T-cell (primary cell): ENCODE measurements at places on chromosomes 7 and 10. TPM values are rescaled to one million over a fixed set of nuclear protein-coding genes. Genes with fewer than 3 reads are reported as not detected.

- H3K27me3 ChIP-seq: no peaks in the 10 kb centered on the region
- no peak overlapping the region for H3K27ac ChIP-seq
- no peak for DNase-seq
- H3K4me3 ChIP-seq: no peak overlapping the region
- no peaks in the 10 kb centered on the region for H3K4me1 ChIP-seq
- H3K36me3 ChIP-seq: no peaks in the 10 kb centered on the region
Observed at GRCh38 chr10:86064931-86065662, 301.5 kb downstream of the GRID1 start.

DNA sequence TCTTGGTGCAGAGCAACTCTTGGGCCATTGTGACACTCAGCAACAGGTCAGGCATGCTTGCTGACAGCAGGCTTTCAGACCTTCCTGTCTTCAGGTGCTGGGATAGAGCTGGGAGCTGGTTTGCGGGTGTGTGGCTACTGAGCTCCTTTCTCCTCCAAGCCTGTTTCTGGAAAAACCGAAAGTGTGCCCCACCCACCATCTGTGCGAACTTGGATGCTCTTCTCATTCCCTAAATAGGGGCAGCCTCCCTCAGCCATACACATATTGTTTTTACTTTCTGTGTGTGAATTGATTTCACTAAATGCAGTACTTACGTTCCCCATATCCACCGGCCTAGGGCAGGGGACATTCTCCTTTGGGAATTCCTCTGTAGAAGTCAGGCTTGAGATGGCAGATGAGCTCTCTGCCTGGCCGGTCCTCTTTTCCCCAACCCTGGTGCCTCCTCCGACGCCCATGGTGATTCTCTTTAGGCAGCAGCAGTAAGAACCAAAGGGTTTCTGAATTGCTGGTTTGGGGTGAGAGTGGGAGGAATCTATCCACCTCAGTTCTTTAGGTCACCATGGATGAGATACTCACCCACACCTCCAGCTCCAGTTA, 6.3 kb upstream of the NEUROG3 start:
- H3K4me1 ChIP-seq: no peaks in the 10 kb centered on the region
- H3K27me3 ChIP-seq: peaks cover 60% of the 10 kb centered on the region
- DNase-seq: no peak
- no peak overlapping the region for H3K4me3 ChIP-seq
- H3K36me3 ChIP-seq: no peaks in the 10 kb centered on the region

GRCh38 chr7:2566348-2566889, 7.6 kb downstream of the IQCE start:
- H3K36me3 ChIP-seq: no peaks in the 10 kb centered on the region
- H3K27ac ChIP-seq: no peak overlapping the region
- peaks cover 9% of the 10 kb centered on the region for H3K4me1 ChIP-seq
- no peak for DNase-seq
- H3K27me3 ChIP-seq: no peaks in the 10 kb centered on the region

GRCh38 chr10:19872504-19873271, 56.5 kb downstream of the PLXDC2 start:
- H3K27me3 ChIP-seq: no peaks in the 10 kb centered on the region
- no peaks in the 10 kb centered on the region for H3K36me3 ChIP-seq
- no peak overlapping the region for H3K4me3 ChIP-seq

DNA sequence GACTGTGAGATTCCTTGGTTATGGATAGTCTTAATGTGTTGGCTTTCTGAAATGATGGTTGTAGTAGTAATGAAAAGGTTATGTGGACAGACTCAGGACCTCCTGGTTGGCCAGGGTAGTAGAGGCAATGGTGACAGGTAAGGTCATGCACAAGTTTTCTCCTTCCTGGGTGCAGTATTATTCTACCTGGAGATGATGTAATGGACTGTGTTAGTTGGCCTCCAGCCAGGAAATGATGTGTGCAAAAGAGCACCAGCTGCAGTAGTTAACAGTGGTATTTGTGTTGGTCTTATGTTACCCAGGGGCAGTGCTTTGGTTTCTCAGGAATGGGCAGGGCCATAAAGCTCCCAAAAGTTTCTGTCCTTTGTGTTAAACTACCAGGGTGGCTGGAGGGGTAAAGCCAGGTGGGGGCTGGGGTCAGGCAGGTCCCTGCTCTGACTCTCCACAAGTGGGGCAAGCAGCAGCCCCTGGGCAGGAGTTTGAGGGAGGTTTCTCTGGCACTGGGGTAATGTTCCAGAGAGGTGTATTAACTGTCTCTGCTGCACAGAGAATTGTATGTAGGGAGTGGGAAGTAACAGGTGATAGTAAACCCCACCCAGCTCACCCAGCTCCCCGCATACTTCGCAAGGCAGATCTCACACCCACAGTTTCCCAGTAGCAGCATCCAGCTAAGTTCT, 36.3 kb downstream of the GPR22 start:
- peaks cover 6% of the 10 kb centered on the region for H3K36me3 ChIP-seq
- no peak overlapping the region for H3K27ac ChIP-seq
- no peak overlapping the region for H3K4me3 ChIP-seq
- peaks cover 7% of the 10 kb centered on the region for H3K4me1 ChIP-seq
- H3K27me3 ChIP-seq: no peaks in the 10 kb centered on the region
- no peak for DNase-seq

DNA sequence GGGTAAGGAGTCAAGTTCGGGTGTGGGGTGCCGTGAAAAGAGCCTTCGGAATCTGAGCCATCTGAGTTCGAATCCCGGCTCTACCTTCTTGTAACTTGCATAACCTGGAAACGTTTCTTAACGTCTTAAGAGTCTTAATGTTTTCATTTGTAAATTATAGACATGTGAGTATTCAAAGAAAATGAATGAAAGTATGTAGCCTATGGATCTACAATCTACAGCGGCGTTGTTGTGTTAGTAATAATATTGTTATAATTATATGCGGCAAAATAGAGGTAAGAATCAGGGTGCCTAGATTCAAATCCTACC, 559 bp downstream of the VTI1A start:
- H3K4me1 ChIP-seq: peaks cover 13% of the 10 kb centered on the region
- H3K27ac ChIP-seq: peak overlapping the region; percentile 86
- no peak for DNase-seq

DNA sequence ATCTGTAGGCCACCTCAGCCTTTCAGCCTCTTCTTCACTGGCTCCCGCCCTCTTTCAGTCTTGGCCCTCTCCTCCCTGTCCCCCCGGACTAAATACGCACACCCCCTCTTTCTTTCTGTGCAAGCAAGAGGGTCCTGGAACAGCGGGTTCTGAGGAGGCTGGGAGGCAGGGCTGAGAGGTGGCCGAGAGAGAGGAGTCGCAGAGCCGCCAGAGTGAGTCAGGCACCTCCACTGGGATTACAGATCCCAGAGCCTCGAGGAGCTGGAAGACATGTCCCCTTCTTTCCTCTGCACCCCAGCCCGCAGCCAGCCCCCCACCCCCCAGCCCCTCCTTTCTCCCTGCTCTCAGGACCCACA, 182 bp downstream of the CCDC136 start:
- H3K27me3 ChIP-seq: no peaks in the 10 kb centered on the region
- H3K36me3 ChIP-seq: no peaks in the 10 kb centered on the region
- H3K27ac ChIP-seq: no peak overlapping the region
- no peak for DNase-seq
- no peaks in the 10 kb centered on the region for H3K4me1 ChIP-seq

- no peaks in the 10 kb centered on the region for H3K36me3 ChIP-seq
- H3K4me3 ChIP-seq: no peak overlapping the region
- H3K27me3 ChIP-seq: no peaks in the 10 kb centered on the region
- DNase-seq: no peak
Observed at GRCh38 chr10:24720096-24720495, 3.6 kb downstream of the ARHGAP21 start.

DNA sequence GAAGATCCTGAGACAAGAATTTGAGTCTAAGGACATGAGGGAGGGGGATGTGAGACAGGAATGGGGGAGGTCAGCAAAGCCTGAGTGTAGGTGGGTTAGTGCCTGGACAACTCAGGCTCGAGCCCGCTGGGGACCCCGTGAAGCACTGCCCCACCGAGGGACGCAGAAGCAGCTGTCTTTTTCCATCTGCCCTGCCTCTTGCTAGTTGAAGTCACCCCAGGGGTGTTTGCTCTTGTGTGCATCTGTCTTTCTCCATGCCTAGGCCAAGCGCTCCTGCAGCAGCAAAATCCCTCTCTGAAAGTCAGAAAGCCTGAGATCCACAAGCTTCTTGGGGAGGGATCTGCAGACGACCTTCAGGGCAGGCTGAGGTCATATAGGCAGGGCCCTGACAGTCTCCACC, 79.0 kb upstream of the CELF2 start:
- H3K4me1 ChIP-seq: no peaks in the 10 kb centered on the region
- no peaks in the 10 kb centered on the region for H3K27me3 ChIP-seq
- H3K27ac ChIP-seq: no peak overlapping the region

DNA sequence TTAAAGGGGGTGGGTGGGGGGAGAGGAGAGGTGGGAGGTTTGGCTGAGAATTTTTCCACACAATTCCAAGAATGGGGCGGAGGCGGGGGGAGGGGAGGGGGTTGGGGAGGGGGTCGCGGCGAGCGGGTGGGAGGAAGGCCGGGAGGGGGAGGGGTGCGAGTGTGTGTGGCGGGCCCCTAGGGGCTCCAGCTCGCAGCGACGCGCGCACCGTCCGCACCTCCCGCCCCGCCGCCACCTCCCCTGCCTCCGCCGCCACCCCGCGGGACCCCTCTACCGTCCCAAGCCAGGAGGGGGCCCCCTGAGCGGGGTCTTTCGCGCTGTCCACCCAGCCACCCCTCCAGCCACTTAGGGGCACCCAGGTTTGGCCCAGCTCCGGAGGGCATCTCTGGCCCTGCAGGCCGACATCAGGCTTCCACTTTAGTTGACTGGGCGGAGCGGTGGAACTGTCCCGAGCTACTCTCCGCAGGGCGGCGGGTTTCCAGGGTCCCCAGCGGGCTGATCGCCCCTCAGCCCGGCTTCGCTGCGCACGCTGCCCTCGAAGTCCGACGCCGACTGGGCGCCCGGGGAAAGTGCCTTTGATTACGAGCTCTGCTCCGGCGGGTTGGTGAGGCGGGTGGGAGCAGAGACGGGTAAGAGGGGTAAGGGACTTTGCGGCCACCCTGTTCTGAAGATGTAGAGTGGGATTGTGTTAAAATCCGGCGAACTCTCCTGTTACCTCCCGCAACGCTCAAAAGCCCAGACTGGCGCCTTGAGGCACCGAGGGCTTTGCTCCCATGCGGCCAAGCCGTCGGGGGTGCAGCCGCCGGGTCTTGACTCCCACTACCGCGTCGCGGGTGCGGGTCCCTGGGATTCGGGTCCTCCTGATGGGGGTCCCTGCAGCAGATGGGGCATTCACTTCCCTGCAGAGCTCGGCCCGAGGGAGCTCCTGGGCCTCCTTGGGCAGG, 1.8 kb upstream of the VAX1 start:
- no peaks in the 10 kb centered on the region for H3K36me3 ChIP-seq
- no peak overlapping the region for H3K27ac ChIP-seq
- no peak for DNase-seq

GRCh38 chr7:26348234-26348851, 56.7 kb downstream of the SNX10 start:
- H3K36me3 ChIP-seq: peaks cover 9% of the 10 kb centered on the region
- DNase-seq: no peak
- H3K27me3 ChIP-seq: no peaks in the 10 kb centered on the region
- no peak overlapping the region for H3K27ac ChIP-seq

DNA sequence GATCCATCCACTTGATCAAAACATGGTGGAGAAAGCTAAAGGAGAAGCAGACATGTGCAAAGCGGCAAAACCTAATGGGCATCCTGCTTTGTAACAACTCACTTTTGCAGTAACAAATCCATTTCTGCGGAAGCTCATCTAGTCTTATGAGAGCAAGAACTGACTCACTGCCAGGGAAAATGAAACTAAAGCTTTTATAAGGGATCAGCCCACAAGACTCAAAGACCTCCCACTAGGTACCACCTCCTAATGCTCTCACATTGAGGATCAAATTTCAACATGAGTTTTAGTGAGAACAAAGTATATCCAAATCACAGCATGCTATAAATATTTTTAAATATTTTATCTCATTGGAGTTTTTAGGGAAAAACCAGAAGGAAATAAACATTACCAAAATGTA, 120.1 kb upstream of the GNAI1 start:
- H3K4me1 ChIP-seq: no peaks in the 10 kb centered on the region
- no peaks in the 10 kb centered on the region for H3K27me3 ChIP-seq
- no peak for DNase-seq
- H3K27ac ChIP-seq: no peak overlapping the region

GRCh38 chr7:134535272-134535918, 8.0 kb downstream of the AKR1B10 start:
- H3K4me1 ChIP-seq: no peaks in the 10 kb centered on the region
- no peak overlapping the region for H3K4me3 ChIP-seq
- H3K27ac ChIP-seq: no peak overlapping the region

- no peak overlapping the region for H3K27ac ChIP-seq
- H3K4me3 ChIP-seq: no peak overlapping the region
- H3K36me3 ChIP-seq: no peaks in the 10 kb centered on the region
Observed at GRCh38 chr10:74828946-74829345, 2.5 kb downstream of the KAT6B start.

DNA sequence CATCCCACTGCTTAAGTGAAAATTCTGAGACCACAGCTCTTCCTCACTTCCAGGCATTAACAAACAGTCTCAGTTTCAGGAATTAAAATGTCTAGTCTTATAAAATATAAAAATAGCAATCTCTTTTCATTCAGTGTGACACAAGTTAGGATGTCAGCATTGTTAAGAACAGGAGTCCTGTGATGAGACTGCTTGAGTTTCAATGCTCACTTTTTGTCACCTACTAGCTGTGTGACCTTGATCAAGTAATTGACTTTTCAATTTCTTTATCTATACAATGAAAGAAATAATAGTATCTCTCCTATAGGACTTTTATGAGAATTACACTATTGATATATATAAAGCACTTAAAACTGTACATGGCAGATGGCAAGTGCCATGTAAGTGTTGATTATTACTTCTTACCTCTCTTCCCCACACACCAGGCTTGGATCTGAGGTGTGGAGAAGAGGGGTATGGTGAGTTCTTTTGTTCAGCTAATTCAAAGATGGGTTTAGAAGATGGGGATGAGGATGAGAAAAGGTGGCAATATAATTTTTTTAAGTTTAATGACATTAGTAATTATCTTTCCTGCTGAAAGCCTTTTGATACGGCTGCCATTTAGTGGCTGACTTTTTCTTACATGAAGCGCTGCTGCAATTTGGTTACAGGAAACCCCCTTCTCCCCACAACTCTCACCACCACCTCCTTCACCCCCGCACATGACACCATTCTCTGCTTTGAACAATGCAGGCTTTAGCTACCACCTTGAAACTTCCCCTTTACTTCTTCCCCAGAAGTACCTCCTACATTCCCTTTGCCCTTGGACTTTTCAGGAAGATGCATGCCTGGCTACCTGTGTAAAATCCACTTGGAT, 20.8 kb upstream of the HYAL4 start:
- DNase-seq: no peak
- no peaks in the 10 kb centered on the region for H3K27me3 ChIP-seq
- H3K4me3 ChIP-seq: no peak overlapping the region
- H3K27ac ChIP-seq: no peak overlapping the region

Gene SFTPA1
- total RNA-seq: 6.4 TPM

Gene COL26A1
- total RNA-seq: 0.09 TPM

Gene COX15
- total RNA-seq: 31.5 TPM

Gene ZNF425
- 1.9 TPM for total RNA-seq
